ENCODE measurements at places on chromosomes 11 and 22.

- no peak for DNase-seq
Observed at GRCh38 chr22:42925598-42925997, 68.5 kb upstream of the ARFGAP3 start.

- no peak for DNase-seq
Observed at GRCh38 chr22:33850724-33851123, 69.6 kb downstream of the LARGE1 start.

DNA sequence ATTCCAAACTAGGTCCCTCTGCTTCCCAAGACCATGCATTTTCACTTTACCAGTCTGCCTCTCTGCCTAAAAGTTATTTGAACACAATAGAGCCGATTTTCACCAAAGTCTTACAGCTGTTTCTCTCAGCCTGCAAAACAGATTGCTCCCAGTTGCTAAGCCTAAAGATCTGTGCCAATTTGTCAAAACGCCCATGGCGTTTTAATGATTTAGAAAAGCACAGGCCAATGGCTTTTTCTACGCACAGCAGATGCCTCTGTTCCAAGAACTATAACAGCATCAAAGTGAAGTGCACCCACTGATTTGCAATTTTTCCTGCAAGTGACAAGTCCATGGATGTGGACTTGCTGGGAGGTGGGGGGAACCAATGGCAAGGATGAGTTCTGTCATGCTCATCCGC is 173.9 kb upstream of the SYN3 start:
- no peak for DNase-seq

- peak; percentile 64 for DNase-seq
Observed at GRCh38 chr22:17243524-17243923, 24.3 kb upstream of the ADA2 start.

GRCh38 chr22:36954251-36955014 is 41.0 kb downstream of the CSF2RB start:
- no peak for DNase-seq

DNA sequence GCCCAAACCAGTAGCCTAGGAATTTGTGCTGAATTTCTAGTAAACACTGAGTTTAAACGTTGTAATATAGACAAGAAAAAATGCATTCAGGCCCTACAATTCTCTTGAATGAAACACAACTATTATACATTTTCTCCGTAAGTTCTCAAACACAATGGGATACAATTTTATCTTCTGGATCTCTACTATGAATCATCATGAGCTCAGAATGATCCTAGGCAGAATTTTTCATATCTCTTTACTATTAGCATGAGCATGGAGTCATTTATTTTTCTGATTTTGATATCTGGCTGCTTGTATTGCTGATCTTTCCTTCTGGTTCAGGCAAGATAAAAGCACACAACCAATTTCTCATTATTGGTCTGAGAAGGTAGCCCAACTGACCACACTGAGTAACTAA is 1123.4 kb upstream of the RAG2 start:
- peak; percentile 18 for DNase-seq

- DNase-seq = peak; percentile 77
Observed at GRCh38 chr22:45240810-45241631, at the start of gene KIAA0930. TSS of gene KIAA0930 (minus strand) at chr22:45240894. CDS start at chr22:45240703, 191 bp downstream.

- peak; percentile 87 for DNase-seq
Observed at GRCh38 chr11:104968355-104968855, at the start of gene CASP4. TSS of gene CASP4 (minus strand) at chr11:104968574. CDS start at chr11:104968525, 49 bp downstream.

- no peak for DNase-seq
Observed at GRCh38 chr11:120834686-120835210, 189.2 kb upstream of the TBCEL start.

GRCh38 chr11:92765965-92766371 is 203.5 kb upstream of the MTNR1B start:
- DNase-seq = peak; percentile 18

DNA sequence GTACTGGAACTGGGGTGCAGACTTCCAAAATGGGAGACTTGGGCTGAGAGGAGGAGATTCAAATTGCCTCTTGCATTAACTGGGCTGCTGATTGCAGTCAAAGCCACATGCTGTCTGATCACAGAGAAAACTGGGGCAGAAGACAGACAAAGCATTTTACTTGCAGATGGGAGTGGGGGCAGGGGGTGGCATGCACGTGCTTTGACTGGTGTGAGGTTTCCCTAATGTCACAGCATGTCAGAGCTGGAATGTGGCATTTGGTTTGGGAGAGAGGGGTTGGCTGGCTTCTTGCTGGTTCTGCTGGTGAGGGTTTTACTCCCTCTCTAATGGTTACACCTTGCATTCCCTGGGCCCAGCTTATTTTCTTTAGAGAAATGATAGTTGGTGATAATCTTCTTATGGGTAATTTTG is 2.9 kb downstream of the TUB start:
- no peak for DNase-seq

- peak; percentile 70 for DNase-seq
Observed at GRCh38 chr11:64148226-64148916, 17.5 kb downstream of the MACROD1 start.

DNA sequence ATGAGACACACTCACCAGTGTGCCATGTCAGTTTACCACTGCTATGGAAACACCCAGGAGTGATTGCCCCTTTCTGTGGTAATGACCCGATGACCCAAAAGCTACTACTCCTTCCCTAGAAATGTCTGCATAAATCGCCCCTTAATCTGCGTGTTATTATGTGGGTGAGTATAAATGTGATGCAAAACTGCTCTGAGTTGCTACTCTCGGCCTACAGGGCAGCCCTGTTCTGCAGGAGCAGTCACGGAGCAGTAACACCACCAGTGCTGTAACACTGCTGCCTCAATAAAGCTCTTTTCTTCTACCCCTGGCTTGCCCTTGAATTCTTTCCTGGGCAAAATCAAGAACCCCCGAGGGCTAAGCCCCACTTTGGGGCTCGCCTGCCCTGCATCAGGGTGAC is 9.6 kb upstream of the LDLRAD3 start:
- DNase-seq = no peak

DNA sequence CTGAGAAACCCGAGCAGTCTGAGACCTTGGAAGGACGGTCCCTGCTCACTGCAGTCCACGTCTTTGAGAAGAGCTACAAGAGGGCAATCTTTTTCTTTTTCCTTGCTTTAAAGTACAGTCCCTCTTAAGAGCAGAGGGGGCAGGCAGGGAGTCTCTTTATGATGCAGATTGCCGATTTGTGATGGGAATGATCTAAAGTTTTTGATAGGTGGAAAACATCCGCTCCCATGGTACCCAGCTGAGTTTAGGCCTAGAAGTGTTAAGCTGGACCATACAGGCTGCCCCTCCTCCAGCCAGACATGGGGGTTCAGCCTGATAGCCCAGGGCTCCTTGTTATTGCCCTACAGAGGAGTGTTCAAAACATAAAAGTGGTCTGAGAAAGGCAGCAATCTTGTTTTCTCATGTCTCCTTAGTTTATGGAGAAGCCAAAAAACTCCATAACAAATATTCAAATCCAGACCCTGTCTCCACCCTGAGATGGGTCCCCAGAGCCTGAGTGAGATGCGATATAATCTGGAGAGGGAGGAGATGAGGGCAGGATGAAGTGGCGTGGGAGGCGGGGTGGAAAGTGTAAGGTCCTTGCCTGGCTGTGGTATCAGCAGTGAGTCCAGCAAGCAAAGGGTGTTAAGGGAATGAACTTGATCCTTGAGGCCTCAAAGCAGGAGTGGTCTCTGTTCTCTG is 135.1 kb downstream of the FDX1 start:
- no peak for DNase-seq

DNA sequence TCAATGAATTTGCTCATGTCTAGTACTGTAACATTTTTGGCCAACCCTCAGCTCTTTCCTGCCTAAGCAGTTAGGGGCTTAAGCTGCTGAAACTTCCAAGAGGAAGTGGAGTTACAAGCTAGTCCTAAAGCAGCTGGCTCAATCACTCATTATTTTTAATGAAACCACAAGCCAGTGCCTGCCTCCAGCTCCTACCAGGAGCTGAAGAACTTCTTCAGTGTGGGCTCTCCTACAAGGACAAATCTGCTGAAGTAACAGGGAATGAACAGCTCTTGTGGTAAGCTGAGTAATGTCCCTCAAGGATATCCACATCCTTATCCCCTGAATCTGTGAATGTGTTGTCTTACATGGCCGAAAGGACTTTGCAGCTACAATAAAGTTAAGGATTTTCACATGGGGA is 112.5 kb downstream of the BBOX1 start:
- no peak for DNase-seq

- no peak for DNase-seq
Observed at GRCh38 chr11:45942381-45942780, 19.9 kb downstream of the LARGE2 start.

GRCh38 chr11:12123799-12124198 is 13.4 kb downstream of the MICAL2 start:
- no peak for DNase-seq

DNA sequence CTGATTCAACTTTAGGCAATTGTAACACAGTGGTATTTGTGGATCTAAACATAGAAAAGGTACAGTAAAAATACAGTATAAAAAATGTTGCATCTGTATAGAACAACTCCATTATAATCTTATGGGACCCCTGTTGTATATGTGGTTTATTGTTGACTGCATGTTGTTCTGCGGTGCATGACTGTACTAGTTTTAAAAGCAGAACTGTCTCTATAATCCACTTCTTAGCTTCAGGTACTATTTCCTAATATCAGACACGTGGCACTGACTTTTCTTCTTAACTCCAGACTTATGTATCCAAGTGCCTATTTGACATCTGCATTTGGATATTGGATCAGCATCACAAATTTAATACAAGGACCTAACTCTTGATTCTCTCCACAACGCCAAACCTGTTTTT is 41.1 kb downstream of the PACS1 start:
- no peak for DNase-seq

- peak; percentile 50 for DNase-seq
Observed at GRCh38 chr11:17063171-17064002, 14.1 kb downstream of the RPS13 start.

- no peak for DNase-seq
Observed at GRCh38 chr11:35085531-35086165, 53.3 kb upstream of the CD44 start.

DNA sequence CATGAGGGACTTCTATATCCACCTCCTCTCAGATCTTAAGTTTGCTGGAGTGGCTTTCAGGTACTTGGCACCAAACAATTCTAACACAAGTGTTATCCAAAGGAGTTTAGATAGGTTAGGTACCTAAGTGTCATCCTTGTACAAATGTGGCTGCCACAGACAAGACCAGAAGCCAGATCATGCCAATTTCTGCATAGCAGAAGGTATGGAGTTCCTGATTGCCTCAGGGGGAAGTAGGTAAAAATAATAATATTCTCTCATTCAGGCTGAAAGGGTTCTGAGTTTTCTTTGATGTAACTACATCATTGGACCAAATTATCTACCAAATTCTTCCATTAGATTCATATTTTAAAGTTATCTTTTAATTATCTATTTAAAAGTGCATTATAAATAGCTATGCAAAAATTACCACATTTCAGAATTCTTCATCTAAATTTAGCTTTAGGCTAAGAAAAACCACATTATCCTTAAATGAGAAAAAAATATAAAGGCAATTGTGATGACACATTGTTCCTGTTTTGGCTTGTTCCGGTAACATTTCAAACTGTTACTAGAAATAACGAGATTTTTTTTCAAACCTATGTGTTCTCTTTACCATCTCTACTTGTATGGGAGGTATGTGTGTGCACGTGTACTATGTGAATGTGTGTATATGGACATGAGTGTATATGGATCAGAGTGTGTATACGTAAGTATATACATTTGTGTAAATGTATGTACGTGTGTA is 66.2 kb upstream of the POU2AF2 start:
- DNase-seq = no peak

DNA sequence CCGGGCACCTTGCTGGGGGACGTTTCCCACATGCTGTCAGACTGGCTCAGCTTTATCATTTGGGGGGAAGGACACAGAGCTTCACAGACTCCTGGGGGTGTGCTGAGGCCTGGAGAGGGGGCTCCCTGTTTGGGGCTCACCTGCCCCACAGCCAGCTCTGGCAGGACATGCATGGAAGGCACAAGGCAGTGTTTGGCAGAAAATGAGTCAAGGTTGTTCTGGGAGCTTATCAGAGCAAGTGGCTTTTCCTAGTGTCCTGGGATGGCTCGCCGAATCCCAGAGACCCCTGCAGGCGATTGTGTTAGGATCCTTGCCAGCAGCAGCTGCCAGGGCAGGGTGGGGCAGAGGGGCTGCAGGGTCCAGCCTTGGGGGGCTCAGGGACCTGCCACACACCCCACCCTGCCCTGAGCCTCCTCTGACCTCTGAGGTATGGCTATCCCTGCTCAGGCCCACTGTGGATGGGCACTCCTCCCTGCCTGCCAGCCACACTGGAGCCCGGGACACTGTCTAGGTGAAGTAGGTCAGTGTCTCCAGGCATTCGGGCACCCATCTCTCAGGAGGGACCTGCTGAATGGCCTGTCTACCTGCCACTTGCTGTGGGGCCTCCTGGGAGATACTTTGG is 1323.0 kb downstream of the BRD1 start:
- no peak for DNase-seq

DNA sequence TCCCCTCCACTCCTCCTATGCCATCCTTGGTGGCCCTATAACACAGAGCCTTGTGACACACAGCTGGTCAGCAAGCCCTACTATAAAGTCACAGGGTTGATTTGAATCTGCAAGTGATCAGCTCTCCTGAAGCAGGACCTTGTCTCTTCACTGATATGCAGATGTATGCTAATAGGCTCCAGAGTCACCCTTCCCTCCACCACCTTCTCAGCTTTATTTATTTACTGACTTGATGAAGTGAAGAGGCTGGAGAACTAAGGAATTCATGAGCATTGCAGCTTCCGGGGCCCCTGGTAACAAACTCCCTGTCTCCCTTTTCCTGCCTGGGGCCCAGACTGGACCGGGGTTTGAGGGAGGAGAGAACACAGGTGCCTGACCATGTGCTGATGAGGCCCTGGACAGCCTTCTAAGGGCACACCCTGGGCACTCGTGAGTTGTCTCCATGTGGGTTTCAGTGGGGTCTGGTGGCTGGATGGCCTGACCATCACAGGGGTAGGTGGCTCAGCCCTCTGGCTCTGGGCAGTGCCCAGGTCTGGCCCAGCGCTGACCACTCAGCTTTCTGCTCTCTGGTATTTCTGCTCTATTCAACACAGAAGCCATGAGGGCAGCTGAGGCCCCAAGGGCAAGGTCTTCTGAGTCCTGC is 307.5 kb downstream of the NTM start:
- no peak for DNase-seq

DNA sequence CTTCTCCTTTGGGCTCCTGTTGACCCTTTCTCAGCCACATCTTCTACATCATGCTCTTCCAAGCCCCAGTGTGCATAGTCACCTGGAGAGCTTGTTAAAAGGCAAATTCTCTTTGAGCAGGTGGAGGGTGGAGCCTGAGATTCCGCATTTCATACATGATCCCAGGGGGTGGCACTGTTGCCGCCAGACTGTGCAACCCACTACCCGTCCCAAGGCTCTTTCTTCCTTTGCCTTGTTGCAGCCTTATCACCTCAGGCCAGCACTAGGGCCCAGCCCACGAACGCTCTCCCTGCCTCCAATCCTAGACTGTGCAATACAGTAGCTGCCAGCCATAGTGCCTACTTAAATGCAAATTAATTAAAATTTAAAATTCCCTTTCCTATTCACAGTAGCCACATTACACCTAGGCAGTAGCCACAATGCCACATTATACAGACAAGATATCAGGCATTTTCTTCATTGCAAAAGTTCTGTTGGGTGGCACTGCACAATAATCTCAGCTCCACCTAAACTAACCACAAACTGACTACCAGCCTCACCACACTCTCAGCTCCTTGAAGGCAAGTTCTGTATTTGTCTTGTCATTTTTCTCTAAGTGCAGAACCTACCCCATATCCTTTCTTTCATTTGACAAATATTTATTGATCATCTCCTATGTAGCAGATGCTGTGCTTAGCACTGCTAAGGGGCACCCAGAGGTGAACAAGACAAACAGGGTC is 4.6 kb upstream of the KCNJ5 start:
- DNase-seq = no peak
